Kidney glomerular epithelial cell (primary cell): ENCODE measurements at places on chromosomes 11 and 22.

DNA sequence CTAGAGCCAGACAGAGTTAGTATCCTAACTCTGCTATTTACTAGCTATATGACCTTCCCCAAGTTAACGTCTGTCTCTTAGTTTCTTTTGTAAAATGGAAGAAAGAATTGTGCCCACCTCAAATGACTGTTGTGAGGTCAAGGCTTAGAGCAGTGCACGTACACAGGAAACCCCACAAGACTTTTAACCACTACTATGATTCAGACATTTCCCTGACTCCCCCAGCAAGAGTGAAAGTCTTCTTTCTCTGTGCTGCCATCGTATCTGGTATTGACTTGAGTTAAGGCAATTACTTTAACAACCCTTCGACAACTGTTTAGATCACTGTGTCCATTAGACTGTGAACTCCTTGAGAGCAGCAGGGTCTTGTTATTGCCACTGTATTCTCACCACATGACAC is 2.6 kb upstream of the OR52W1 start:
- DNase-seq: no peak

DNA sequence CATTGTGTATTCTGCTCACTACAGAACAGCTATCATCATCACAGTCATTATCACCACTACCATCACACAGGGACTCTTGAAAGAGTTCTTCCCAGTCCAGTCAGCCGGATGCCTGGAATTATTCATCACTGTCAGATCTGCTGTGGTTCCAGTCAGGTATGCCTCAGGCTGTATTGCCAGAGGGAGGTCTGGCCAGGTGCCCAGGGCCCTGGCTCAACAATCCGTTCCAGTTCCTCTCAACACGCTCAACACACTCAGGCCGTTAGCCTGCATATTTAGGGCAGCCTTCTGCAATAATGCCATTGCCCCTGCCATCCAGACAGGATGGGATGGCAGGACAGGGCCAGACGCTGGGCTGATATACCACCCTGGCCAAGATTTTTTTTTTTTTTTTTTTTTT is 28.6 kb upstream of the RASL10A start:
- peak; percentile 96 for DNase-seq

- DNase-seq: no peak
These were observed 25.9 kb downstream of the ALG9 start for GRCh38 chr11:111845276-111846028.

DNA sequence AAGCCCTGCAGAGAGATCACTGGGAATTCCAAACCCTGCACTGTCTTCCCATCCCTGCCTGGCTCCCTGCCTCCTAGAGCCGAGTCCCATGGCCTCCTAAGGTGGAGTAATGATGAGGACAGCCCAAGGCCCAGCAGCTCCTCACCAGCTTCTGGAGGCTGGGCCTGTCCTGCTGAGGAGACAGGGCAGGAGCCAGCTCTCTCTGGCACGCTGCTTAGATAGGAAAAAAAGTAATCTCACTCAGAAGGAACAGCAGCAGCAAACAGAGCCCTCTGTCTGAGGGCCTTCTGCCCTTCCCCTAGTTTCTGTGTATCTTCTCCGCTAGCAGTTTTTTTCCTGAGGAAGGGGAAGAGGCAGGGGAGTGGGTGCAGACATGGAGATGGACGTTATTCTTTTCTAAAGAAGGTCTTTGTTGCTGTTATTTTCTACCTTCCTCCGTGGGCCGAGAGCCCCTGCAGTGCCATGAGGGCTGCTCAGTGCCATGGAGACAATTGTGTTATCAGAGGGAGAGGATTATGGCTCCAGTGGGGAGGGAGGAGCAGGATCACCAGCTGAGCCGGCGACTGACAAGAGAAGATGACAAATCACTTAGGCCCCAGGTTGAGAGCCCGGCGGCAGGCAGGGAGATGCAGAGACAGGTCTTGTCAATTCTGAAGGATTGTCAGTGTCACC is 315.3 kb downstream of the BUD13 start:
- no peak for DNase-seq

GRCh38 chr11:84012171-84012826 is 726.1 kb upstream of the CCDC90B start:
- DNase-seq: no peak
